ENCODE measurements at places on chromosomes 11 and 22.

DNA sequence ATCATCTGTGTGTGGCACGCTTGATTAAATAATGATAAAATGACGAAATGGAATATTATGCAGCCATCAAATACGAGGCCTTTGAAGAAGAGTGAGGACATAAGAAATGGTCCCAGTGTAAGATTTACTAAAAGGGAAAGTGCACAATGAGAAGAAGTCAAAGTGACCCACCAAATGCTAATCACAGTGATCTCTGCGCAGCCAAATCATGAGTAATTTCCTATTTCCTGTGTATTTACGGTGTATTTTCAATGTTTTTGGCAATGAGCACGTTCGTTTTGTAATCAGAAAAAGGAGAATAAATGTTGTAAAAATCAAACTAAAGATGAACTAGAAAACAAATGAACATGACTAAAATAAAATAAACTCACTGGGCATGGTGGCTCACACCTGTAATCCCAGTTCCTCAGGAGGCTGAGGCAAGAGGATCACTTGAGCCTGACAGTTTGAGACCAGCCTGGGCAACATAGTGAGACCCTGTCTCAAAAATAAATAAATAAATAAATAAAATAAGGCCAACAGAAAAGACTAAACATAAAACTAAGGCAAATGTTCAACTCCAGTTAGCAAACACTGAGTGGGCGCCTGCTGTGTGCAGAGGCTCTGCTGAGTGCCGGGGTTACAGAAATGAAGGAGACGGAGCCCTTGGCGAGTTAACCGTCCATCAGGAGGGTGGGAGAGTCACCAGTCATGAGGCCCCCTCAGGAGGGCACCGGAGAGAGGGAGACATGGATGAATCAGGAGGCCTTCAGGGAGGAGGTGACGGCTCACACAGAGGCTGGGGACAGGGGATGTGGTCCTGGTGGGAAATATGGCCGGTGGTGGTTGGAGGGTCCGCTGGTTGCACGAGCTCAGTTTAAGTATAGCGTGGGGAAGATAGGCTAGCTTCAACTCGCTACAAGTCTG, 26.0 kb upstream of the CBX7 start:
- no peak for DNase-seq

DNA sequence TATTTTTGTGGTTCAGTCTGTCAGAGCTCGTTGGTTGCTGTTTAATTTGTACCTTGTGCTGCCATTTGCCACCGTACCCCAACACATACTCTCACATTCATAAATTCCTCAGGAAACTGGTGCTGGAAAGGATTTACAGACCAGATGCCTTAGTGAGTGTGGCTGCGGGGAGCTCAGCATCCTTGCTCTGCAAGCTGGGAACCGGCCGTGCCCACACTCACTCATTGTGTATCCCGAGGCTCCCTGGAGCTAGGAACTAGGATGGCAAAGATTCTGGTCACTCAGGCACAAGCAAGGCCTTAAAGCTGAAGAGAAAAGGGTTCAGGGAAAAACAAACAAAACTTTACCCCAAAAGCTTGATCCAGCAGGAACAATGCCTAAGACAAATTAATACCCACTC, 64.6 kb upstream of the TTC12 start:
- DNase-seq: no peak

DNA sequence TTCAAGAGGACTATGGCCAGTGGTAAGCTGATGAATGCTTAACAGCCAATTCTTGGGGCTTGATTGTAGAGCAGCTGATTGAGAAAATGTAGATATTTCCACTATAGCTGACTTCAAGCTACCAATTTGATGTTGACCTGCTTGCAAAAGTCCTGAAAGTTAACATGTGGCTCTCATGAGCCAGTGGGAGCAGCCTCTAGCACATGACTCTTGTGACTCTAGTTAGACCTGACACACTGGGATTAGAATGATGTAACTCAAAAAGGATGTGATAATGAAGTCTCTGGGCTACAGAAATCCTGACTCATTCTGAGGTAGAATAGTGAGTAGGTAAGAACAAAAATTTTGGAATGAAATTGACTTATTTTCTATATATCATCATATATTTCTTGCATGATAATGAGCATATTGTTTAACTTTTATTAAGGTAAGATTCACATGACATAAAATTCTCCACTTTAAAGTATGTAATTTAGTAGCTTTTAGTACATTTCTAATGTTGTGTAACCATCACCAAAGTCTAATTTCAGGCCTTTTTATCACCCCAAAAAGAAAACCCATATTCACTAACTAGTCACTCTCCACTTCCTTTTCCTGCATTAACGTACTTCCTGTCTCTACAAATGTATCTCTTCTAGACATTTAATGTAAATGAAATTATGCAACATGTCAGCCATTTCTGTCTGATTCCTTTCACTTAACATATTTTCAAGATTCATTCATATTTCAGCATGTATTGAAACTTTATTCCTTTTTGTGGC, 16.1 kb upstream of the OR52H1 start:
- DNase-seq: no peak

DNA sequence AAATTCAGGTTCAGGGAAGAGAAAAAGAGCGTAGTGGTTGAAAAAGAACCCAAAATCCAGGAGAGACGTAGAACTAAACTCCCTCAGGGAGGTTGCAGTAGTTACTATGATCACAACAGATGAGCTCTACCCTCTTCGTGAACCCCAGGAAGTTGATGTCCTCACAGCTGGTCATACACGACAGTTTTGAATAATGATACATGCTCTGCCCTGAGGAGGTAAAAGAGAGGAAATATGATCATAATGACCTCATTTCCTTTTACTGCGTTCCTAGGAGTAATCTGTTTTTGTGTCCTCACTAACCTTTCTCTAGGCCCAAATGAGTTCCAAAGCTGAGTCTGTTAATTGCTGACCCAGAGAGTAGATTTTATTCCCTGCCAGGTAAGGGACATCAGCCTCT, 1.3 kb downstream of the PATE2 start:
- DNase-seq: no peak

GRCh38 chr11:115087791-115088190, 409.5 kb downstream of the NXPE2 start:
- no peak for DNase-seq
